ENCODE measurements at places on chromosomes 6 and 20. TPM values are rescaled to one million over a fixed set of nuclear protein-coding genes. Genes with fewer than 3 reads are reported as not detected.

Gene CAPN11
- 2.3 TPM for total RNA-seq

DNA sequence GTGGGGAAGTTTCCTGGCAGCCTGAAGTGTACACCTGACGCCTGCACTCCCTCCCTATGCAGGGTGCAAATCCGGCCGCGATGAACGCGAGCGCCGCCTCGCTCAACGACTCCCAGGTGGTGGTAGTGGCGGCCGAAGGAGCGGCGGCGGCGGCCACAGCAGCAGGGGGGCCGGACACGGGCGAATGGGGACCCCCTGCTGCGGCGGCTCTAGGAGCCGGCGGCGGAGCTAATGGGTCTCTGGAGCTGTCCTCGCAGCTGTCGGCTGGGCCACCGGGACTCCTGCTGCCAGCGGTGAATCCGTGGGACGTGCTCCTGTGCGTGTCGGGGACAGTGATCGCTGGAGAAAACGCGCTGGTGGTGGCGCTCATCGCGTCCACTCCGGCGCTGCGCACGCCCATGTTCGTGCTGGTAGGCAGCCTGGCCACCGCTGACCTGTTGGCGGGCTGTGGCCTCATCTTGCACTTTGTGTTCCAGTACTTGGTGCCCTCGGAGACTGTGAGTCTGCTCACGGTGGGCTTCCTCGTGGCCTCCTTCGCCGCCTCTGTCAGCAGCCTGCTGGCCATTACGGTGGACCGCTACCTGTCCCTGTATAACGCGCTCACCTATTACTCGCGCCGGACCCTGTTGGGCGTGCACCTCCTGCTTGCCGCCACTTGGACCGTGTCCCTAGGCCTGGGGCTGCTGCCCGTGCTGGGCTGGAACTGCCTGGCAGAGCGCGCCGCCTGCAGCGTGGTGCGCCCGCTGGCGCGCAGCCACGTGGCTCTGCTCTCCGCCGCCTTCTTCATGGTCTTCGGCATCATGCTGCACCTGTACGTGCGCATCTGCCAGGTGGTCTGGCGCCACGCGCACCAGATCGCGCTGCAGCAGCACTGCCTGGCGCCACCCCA is 1.2 kb downstream of the GPR6 start:
- peaks cover 9% of the 10 kb centered on the region for H3K4me1 ChIP-seq
- no peak overlapping the region for H3K4me3 ChIP-seq
- no peak overlapping the region for H3K27ac ChIP-seq
- peaks cover 13% of the 10 kb centered on the region for H3K27me3 ChIP-seq

DNA sequence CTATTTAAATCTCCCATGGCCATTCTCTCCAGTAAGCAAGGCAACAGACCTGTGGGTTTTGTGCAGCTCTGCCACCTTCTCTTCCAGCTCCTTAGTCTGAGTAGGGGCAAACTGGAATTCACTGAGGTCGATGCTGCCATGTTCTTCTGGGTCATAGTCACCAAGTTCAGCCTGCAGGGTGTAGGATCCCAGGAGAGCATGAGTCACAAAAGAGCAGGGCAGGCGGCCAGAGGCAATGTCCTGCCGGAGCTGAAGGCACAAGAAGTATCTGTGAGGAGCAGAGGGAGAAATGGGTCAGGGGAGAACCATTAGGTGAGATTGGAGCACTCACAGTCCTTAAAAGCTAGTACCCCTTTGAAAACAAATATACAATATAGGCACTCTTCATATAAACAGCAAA is 73.7 kb downstream of the SMLR1 start:
- H3K27me3 ChIP-seq: peaks cover 4% of the 10 kb centered on the region
- H3K27ac ChIP-seq: no peak overlapping the region
- no peaks in the 10 kb centered on the region for H3K4me1 ChIP-seq
- H3K36me3 ChIP-seq: peaks cover 16% of the 10 kb centered on the region
- no peak for DNase-seq

DNA sequence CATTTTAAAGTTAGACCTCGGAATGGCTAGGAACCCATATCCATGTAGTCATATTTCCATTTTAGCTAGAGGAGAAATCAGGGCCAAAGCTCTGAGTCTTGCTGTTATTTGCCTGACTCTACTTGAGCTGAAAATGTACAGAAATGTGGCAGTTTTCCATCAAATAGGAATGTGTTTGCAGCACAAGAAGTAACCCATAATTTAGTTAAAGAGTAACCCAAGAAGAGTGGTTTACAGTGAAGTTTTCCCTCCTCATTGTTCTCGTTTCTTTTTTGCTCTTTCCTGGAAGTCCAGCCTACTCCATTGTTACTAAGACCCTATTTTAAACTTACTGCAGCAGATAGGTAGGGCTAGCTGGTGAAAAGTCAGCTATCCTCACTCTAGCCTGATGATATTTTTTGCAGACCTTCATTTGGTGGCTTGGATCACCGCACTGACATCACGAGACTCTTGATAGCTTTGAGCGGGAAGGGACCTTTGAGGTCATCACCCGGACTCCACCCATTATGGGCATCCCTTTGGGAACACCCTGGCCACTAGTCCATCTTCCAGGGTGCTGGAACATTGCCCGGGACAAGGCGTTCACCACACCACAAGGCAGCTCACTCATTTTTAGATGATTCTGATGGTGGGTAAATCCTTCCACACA is 28.0 kb upstream of the ADGRF5 start:
- H3K27ac ChIP-seq: peak overlapping the region; percentile 95
- H3K36me3 ChIP-seq: peaks cover 75% of the 10 kb centered on the region
- peaks cover 11% of the 10 kb centered on the region for H3K27me3 ChIP-seq
- DNase-seq: no peak
- peaks cover 89% of the 10 kb centered on the region for H3K4me1 ChIP-seq
